Stimulated activated CD8-positive, alpha-beta memory T cell treated with anti-CD3 and anti-CD28 coated beads, Interleukin-15, amount 100 ng/mL, for 4 hours (primary cell): ENCODE measurements at places on chromosomes 1 and 21.

DNA sequence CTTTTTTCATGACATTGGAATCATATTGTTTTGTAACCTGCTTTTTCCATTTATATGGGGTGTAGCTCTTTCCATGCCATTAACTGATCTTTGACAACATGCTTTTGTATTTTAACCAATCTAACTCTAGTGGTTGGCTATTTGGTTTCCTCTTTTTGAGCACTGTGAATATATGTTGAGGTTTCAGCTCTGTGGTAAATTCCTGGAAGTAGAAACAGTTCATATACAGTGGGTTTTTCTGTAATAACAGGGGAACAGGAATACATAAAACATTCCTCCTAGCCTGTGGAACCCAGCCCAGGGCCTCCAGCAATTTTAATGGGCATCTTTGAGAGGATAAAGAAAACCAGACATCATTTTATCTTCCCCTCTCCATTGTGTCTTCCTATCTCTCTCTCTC, 17.4 kb downstream of the AZIN2 start:
- DNase-seq = no peak

DNA sequence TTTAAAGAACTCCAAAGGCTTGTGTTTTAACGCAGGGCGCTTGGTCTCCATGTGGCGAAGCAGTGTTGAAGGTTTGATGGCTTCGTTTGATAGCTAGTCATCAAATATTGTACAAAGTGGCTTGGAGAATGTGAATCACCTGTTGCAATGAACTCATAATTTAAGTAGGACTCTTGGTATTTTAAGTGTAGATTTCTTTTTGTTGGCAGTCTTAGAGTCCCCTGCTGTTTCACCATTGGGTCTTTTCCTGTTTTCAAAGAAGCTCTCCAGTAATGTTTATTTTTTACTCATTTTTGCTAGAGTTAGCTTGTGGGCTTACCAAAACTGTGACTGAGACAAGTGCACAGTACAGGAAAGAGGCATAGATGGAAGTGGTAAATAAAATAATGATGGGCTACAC, 26.2 kb downstream of the RASAL2 start:
- no peak for DNase-seq

GRCh38 chr1:183655562-183656075, 2.5 kb upstream of the APOBEC4 start:
- peak; percentile 61 for DNase-seq

GRCh38 chr1:90317628-90318027, 322.7 kb downstream of the ZNF326 start:
- no peak for DNase-seq

GRCh38 chr21:15084668-15085067, 19.9 kb upstream of the NRIP1 start:
- no peak for DNase-seq

DNA sequence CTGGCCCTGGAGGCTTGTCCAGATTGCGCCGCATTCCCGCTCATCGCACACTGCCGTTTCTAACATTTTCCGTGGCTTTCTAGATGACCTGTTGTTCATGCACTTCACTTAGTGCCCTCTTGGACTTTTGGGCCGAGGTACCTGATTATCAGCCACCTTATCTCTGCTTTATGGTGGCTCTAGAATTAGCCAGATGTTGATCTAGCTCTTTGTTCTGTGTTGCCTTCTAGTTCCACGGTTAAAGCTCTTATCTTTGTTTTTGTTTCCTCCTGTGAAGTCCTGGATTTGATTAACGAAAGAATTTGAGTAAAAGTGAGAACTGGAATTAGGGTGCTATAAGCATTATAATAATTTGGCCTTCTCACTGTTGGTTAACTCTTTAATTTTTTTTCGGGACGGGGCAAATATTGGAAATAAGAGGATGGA, 945 bp downstream of the RNPEP start:
- no peak for DNase-seq

GRCh38 chr21:29857150-29857549, 82.6 kb downstream of the GRIK1 start:
- no peak for DNase-seq

GRCh38 chr1:167016100-167016750, 27.1 kb downstream of the MAEL start:
- DNase-seq = no peak
